ENCODE measurements at places on chromosomes 12 and 14. TPM values are rescaled to one million over a fixed set of nuclear protein-coding genes. Genes with fewer than 3 reads are reported as not detected.

POTEM gene
- total RNA-seq = not detected

TSPAN11 gene
- 9.5 TPM for total RNA-seq

LAG3 gene
- total RNA-seq = 2.0 TPM

ABHD4 gene
- total RNA-seq = 46.9 TPM

RNFT2 gene
- total RNA-seq = 8.9 TPM

MGAT4C gene
- total RNA-seq = 1.2 TPM

P3H3 gene
- 101 TPM for total RNA-seq

AQP6 gene
- total RNA-seq = not detected

HECTD4 gene
- total RNA-seq = 40.3 TPM

DNA sequence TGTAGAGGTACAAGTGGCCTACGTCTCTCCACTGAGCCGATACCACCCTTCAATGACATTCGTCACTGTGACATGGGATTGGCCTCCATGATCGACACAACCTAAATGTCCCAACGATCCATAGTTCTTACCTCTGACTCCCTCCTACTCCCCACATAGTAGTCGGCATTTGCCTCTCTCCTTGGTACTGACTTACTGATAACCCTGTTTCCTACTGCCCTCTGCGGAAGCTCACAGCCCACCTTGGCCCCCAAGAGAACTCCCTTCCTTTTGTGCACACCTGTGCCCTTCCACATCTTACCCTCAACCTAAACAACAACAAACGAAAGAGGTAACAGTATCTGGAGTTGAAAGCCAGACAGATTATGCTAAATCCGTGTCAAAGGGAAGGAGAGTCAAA, 23.9 kb downstream of the VSX2 start:
- DNase-seq = no peak

DNA sequence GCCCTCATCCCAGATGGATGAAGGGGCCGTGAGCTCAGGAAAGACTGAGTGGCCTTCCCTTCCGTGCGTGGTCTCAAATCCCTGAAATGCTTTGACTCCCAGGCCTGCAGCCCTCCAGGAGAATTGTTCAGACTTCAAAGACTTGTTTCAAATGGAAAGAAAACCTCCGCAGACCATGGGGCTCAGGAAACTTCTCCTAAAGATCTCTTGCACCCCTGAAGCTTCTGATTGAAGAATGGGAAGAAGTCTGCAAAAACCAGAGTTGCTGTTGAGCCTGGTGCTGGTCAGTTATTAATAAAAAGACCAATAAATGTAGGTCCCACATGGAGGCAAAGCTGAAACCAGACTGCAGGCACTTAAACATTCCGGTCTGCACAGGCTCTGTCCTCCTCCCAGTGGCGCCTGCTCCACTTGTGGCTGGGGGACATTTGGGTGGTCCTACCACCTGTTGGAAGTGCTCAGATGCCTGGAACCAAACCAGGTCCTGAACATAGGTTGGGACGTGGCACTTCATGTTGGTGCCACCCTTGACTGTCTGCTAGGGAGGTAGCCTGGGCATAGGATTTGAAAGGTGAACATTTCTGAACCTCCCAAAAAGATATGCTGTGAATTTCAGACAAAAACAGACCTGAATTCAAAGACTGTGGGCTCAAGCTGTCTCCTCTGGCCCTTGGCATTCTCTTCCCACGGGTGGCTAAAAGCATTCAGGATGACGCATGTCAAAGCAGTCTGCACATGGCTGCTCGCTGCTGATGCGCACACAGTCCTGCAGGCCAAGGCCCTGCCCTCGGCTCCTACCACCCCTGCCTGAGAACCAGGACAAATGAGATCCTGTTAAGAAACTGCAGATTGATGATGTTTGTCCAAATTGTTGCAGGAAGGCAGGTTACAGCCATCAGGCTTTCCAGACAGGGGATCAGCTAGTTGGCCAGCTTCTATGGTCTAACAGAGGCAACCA, 36.2 kb upstream of the MEG3 start:
- DNase-seq = peak; percentile 19

GRCh38 chr14:91706996-91707395, 24.9 kb downstream of the CATSPERB start:
- DNase-seq = no peak

DNA sequence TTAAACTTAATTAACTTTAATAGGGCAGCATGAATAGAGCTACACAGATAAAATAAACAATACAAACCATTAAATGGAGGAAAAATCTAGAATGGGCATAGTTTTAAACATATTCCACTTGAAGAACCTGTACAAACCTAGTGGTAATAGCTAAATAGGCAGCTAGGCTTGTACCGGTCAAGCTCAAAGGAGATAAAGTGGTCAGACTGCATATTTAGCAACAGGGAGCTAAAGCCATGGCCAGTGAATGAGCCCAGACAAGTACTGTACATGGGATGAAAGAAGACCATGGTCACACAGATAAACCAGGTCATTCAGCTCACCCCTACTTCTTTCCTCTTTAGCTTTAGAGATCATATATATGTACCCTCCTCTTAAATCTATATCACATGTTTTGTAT, 186.6 kb upstream of the KRR1 start:
- no peak for DNase-seq

GRCh38 chr12:109738878-109739665, 25.4 kb downstream of the FAM222A start:
- DNase-seq = peak; percentile 10

DNA sequence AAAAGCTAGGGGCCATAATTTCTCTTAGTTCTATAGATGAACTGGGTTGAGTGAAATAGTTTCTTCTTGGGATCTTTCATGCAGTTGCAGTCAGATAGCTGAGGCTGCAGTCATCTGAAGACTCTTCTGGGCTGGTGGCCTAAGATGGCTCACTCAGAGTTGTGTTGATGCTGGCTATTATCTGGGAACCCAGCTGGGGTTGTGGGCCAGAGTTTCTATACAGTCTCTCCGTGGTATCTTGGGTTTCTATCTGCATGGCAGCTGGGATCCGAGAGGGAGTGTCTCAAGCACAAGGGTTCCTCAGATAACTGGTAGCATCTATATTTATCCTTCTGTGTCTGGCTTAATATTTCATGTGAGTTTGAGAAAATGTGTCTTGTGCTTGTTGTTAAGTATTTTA, 21.1 kb downstream of the AVPR1A start:
- DNase-seq = no peak

GRCh38 chr12:101047652-101048051, 162.4 kb downstream of the SLC5A8 start:
- no peak for DNase-seq

DNA sequence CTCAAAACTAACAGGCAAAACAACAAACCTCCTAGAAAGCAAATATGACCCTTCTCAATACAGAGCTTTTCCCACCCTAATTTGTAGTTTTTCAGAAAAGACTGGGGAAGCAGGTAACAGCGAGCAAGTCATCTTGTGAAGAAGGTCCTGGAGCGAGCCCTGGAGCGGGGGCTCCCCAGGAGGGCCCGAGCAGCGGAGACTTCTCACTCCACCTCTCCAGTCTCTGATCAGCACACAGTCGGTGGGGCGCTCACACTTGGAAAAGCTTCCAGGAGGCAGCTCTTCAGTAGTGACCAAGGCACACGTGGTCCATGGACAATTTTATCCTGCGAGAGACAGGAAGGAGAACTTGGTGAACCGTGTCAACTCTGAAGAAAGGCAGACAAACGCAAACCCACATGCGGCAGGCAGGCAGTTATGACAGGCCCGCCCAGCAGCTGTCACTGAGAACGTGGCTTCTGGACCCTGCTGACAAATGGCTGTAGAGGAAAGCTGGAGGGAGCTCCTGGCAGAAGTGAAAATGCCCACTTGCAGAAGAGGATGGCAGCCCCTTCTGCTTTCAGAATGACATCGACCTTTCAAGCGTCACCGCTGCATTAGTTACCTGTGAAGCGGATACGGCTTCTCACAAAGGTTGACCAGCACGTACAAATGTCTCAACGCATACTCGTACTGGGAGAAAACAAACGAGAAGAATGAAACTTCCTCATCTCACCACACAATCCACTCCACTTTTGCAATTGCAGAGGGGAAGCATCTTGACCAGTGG, 44.2 kb downstream of the LGMN start:
- no peak for DNase-seq

GRCh38 chr14:96108061-96108795, 69.1 kb downstream of the C14orf132 start:
- no peak for DNase-seq

GRCh38 chr14:101070540-101071492, 167.3 kb upstream of the RTL1 start:
- no peak for DNase-seq

DNA sequence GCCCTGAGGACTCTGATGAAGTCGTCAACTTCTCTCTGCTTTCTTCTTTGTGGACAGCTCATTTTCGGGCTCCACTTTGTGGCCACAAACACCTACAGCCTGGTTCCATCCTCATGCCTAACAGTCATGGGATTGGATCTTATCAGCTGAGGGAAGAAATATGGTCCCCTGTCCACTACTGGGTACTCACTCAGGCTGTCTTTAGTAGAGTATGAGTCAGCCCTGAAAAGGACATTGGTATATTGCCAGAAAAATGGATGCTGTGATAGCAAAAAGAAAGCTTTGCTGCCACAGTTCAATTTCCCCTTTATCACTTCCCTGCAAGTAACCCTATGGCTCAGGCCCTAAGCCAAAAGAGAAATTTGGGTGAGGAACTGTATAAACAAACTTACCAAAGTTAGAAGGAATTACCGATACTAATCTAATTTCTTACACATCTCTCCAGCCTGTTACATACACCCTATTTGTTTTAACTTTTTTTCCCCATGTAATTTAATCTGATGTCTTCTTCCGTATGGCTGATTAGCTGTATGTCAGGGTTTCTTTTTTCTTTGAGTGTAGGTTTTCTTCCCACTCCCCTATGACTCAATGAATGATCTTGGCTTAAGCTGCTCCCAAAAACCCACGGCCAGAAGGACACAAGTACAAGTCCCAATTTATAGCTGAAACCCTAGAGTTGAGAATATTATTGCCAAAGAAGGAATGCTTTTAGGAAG, 29.1 kb downstream of the MTHFD1 start:
- DNase-seq = peak; percentile 66

- peak; percentile 0 for DNase-seq
These were observed 40.3 kb downstream of the NELL2 start for GRCh38 chr12:44835641-44836379.

- no peak for DNase-seq
These were observed 128.6 kb upstream of the PWP1 start for GRCh38 chr12:107557026-107557425.

- no peak for DNase-seq
These were observed 16.8 kb downstream of the C14orf132 start for GRCh38 chr14:96055753-96056508.

DNA sequence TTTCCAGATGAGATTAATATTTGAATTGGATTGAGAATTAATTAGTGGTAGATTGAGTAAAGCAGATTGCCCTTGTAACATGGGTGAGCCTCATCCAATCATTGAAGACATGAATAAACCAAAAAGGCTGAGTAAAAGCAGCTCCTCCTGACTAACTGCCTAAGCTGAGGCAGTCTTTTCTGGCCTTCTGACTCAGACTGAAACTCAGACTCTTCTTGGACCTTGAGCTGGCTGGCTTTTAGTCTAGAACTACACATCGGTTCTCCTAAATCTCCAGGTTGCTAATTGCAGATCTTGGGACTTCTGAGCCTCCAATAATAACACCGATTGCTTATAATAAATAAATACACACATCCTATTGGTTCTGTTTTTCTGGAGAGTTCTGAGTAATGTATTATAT, 24.0 kb downstream of the FKBP11 start:
- no peak for DNase-seq

Data from astrocyte (in vitro differentiated cells and primary cell).